NCI-H187 treated with DMSO at 0.1 percent for 48 hours (cell line): ENCODE measurements at places on chromosomes 13 and 19.

DNA sequence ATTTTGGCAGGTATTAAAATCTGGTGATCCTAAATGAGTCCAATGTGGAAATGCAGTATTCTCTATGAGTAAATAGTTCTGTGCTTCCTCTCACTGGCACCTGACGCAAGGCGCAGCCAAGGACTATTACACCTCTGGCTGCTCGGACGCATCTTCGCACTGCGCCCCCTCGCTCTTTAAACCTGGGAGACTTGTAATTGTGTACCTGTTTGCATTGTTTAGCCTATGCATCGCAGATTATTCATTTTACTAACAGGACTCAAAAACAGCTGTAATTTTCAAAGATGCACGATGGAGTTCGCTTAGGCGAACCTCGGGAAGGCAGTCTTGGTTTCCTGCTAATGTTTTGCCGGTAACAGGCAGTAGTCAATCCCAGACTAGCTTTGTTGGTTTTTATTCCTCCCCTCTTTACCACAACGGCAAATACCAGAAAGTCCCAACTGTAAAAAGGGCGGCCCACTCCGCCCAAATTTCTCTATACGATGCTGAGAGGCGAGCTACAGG lies 113.2 kb downstream of the KCNRG start:
- no peak for DNase-seq

- no peak for DNase-seq
Observed at GRCh38 chr19:33039815-33040214, 24.9 kb downstream of the RHPN2 start.

GRCh38 chr13:27076421-27076820 lies 95.2 kb downstream of the USP12 start:
- no peak for DNase-seq

- DNase-seq, result no peak
Observed at GRCh38 chr13:52846567-52847321, 1.7 kb downstream of the PCDH8 start.

DNA sequence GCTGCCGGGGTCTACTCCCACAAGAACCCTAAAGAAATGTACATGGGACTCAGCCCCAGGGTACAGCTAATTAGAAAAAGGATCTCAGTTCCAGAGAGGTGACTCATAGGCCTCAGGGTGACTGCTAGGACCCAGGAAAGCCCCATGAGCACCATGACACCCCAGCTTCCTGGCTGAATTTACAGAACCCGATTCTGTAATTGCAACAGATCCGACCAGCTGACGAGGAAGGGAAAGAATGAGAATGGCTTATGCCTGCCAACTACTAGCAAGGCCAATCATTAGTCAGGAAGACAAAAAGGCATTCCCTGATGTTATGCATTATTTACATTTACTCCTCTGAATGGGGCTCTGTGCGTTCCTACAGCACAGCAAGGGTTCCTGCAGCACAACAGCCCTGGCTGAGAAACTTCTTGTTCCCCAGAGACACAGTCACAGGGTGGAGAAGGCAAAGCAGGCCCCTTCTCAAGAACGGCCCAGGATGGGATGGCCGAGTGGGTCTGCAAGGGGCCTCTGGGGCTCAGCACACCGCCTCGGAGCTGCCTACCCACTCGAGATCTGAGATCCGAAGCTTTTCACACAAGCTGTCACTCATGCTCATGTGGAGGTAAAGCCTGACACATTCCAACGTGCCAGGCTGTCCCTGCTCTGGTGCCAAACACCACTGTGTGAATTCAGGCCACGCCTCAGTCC lies 27.2 kb downstream of the PBX4 start:
- no peak for DNase-seq

- DNase-seq, result no peak
Observed at GRCh38 chr13:28540612-28541011, 45.7 kb upstream of the FLT1 start.

DNA sequence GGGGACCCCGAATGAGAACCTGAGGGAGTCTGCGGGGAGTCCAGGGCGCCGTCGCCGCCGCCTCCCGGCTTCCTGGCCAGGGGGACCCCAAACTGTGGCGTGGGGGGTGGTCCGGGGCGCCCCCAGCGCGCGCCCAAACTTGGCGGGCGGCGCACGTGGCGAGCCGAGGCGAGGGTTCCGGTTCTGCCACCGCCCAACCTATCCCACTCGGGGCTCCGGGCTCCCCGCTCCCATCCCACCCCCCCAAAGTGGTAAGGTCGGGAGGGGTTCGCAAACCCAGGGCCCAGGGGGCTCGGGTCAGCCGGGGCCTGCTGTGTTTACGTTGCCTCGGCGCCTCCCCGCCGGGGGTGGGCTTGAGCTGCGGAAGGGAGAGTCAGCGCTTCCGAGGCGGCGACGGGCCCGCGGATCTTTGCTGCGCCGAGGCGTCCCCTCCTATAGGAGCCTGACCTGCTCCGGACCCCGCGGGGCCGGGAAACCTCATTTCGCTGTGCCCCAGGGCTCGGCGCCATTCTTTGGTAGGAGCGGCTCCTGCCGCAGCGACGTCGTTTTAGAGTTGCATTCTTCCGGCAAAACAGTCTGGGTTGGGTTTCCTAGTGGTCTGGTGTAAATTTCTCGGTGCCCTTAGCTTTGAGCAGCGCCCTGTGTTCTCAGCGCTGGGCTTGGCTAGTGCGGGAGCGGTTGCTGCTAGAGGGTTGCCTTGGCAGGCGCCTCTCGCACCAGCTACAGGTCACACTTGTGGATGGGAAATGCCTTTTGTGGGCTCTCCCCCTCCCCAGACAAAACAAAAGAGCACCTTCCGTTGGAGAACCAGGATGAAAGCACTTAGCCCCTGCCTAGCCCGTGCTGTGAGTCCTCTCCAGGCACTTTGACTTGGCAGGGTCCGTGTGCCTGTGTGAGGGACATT lies 1.2 kb downstream of the DAZAP1 start:
- no peak for DNase-seq

DNA sequence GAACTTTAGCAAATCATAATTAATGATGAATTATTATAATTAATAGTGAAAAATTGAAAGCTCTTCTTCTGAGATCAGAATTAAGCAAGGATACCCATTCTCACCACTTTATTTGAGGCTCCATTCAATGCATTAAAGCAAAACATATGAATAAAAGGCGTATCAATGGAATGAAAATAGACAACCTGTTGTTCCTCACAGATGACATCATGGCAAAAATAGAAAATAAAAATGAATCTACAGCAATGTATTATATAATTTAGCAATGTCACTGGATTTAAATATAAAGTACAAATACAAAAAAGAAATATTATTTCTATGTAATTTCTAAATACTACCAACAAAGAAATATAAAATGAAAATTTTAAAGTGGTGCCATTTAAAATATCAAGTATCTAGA lies 11.1 kb upstream of the ZNF780A start:
- DNase-seq, result no peak

- no peak for DNase-seq
Observed at GRCh38 chr19:35911790-35912189, 3.7 kb upstream of the TYROBP start.

DNA sequence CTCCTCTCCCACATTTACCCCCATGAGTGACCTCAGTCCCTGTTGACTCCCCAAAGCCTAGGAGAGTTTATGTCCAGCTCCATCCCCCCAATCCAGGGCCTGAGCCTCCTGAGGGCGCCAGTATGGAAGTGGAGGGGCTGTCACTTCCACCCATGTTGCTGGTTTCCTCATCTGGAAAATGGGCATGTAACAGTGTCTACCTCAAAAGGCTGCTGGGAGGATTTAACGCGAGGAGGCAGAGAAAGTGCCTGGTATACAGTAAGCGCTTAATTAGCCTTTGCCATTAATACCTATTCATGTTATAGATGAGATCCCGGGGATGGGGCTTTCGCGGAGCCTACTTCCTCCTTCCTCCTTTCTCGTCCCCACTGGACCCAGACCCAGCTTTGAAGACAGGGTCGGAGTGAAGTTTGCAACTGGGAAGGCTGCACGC lies 476 bp downstream of the TYK2 start:
- DNase-seq, result no peak

DNA sequence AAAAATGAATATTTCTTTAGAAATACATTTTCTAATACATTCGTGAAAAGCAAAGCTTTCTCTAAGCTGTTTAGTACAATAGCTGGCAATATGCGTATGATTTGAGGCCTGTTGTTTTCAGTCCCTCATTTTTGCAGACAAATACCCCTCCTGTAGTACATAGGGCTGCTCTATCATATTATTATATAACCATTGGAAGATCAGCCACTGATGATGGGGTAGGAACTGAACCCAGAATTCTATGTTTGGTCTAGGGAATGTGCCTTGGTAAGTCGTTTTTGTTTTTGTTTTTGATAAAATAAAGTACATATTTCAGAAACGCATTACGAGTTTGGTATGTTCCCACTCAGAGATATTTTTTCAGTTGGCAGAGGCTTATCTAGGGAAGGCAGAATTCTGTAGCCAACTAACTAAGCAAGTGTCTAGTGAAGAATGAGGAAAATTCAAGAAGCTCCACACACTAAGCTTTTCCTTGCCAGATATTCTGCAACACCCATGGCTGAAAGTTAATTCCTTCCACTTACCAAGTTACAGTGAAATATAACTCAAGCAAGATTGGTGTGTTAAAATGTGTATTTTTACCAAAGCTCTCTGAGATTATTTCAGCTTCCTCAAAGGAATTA lies 656.9 kb upstream of the MIR17HG start:
- DNase-seq, result no peak

GRCh38 chr13:98315466-98315865 lies 138.4 kb upstream of the RNF113B start:
- DNase-seq, result peak; percentile 49

- no peak for DNase-seq
Observed at GRCh38 chr19:14002571-14003250, 3.4 kb downstream of the RFX1 start.

DNA sequence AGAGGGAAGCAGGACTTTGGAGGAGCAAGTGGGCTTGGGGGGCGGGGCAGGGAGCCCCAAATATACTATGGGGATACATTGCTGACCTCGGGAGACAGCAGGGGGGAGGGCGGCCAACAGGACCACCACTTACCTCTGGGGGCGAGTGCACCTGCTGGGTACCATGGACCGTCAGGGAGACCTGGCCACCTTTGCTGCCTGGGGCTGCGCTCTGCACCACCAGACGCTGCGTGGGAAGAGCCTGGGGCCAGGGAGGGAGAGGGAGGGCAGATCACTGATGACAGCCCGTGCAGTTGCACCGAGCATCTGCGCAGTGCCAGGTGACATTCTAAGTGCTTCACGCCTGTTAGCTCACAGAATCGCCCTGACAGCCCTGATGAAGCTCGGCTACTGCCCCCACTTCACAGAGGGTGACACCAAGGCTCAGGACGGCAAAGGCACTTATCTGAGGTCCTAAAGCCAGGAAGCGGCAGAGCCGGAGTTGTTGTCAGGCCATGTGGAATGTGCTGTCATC lies 24.1 kb downstream of the RFX1 start:
- DNase-seq, result no peak

DNA sequence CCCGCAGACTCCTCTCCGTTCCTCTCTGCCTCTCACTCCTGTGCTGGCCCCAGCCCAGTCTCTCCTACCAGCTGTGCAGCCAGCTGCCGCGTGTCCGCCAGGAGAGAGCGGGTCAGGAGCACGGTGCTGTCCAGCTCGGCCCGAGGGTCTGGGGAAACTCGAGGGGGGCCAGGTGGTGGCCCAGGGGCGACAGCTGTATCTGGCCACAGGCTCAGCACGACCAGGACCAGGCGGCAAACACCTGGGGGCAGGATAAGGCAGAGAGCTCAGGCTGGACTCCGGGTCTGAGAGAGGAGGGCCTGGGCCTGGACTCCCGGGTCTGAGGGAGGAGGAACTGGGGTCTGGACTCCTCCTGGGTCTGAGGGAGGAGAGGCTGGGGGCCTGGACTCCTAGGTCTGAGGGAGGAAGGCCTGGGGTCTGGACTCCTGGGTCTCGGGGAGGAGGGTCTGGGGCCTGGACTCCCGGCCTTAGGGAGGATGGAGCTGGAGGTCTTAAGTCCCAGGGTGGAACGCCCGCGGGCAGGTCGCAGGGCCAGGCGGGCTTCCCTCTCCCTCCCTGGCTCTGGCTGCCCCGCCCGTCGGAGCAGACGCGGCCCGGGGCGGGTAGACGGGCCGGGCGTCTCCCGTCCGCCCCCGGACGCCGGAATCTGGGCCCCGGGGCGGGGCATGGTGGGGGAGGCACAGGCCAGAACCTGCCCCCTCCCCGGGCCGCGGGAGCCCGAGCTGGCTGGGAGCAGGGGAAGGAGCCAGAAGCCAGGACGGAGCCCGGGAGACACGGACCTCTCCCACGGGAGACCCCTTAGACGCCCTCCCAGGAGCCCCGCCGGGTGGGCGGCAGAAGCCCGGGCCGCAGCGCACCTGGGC lies 1.3 kb downstream of the IL11 start:
- DNase-seq, result no peak

- DNase-seq, result no peak
Observed at GRCh38 chr13:112178769-112179168, 111.8 kb downstream of the SOX1 start.

DNA sequence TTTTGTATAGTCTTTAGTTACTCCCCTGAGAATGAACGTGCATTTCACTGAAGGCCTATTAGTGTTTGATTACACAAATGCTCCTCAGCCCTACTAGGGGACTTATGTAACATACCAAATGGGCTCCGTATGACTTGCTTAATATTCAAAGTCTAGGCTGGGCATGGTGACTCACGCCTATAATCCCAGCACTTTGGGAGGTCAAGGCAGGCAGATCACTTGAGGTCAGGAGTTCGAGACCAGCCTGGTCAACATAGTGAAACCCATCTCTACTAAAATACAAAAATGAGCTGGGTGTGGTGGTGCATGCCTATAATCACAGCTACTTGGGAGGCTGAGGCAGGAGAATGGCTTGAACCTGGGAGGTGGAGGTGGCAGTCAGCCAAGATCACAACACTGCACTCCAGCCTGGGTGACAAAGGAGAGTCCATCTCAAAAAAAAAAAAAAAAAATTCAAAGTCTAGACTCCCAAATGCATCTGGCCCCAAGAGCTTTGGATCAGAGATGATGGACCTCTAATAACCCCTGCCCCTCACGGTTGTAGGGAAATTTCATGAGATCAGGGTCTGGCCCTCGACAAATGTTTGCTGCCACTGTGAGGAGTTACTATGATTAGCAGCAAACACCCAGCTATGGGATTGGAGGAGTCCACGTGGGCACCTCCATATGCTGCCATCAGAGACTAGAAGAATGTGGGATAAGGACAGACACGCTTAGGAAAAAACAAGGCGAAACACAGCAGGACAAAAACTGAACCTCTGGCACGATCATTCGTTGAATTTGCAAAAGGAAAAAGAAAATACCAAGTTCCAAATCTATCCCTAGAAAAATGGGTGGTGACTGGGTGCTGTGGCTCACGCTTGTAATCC lies 4.6 kb downstream of the FBXO17 start:
- no peak for DNase-seq

GRCh38 chr13:78326633-78327032 lies 276.7 kb downstream of the POU4F1 start:
- no peak for DNase-seq

GRCh38 chr13:40116008-40116407 lies 460.5 kb downstream of the COG6 start:
- DNase-seq, result no peak

DNA sequence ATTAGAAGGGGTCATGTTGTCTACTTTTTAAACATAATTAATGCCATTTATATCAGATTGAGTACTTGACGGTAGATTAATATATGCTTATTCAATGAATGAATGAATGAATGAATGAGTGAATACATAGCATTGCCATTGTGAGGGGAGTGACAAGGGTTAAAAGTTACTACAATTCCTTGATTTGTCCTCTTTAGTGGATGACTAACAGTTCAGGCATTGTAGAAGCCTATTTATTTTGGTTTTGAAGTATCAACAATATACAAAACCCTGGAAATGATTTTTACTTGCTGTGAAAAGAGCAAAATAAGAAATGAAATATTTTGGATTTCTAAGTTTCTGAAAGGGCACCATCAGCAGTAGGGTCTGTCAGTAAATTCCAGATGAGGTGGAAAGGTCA lies 122.7 kb downstream of the CYSLTR2 start:
- DNase-seq, result no peak

- DNase-seq, result no peak
Observed at GRCh38 chr19:29084266-29084665, 128.7 kb downstream of the UQCRFS1 start.
